ENCODE measurements at places on chromosomes 7 and 10.

GRCh38 chr7:40937879-40938278 lies 765.0 kb downstream of the INHBA start:
- DNase-seq = no peak

GRCh38 chr7:24728503-24729364 lies 28.5 kb downstream of the GSDME start:
- DNase-seq = no peak

- DNase-seq = no peak
Measured at GRCh38 chr7:1922071-1922869, 252.2 kb downstream of the ELFN1 start.

DNA sequence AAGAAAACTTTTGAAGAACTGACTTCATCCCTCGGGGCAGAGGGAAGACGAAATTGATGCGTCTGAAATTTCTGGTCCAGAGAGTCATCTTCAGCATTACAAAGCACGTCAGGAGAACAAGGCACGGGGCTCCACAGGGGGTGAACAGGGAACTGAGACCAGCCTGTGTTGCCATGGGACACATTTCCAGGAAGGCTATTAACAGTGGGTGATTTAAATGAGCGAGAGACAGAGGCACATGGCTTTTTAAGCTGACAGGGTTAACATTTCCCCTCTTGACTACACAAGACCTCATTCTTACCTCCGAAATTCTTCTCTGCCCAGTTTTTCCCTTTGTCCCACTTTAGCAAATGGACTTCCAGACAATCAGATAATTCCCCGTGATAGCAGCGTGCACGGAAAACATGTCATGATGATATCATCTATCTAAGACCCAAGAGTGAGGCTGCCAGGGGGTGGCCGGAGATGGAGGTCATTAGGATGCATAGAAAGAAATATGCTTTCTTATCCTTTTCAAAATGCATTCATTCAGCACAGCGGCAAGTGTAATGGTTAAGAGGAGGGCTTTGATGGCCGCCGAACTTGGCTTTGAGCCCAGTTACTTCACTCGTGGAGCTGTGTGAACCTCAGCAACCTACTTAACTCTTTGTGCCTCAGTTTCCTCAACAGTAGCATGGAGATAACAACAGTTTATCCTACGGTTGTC lies 248.0 kb downstream of the PRPF18 start:
- DNase-seq = no peak

- DNase-seq = no peak
Measured at GRCh38 chr7:34430456-34430855, 227.6 kb upstream of the NPSR1 start.

DNA sequence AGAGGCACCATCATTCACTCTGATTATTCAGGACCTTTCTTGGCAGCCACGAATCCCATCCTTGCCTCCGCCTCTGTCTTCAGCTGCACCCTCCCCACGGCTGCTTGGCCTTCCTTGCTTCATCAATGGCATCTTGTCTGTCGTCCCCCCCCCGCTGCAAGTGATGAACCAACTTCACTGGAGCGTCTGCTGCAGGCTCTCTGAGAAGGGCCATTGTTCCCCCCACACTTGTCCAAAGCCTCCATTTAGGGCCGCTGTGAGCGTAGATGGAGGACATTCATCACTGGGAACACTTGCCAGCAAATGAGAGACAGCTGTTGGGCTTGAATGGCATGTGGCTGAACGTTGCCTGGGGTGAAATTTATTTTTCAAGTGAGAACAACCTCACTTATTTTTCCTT lies 20.1 kb downstream of the AFAP1L2 start:
- no peak for DNase-seq

DNA sequence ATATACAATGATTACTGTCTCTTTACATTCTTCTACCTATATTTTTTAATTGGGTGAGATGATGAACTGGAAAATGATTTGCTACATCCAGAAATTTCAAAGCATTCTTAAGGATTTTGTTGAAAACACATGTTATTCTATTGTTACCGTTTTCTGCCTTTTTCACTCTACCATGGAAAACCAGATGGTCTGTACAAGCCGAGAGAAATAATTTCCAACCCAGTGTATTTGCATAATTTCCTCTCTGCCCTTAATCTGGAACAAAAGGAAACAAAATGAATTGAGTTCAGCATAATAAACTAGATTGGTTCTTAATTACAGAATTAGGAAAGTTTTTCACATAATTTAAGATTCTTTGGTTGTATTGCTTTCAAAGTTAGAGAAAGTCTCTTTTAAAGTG lies 211.2 kb downstream of the CACNB2 start:
- no peak for DNase-seq

- DNase-seq = no peak
Measured at GRCh38 chr10:17781856-17782255, 27.3 kb upstream of the MRC1 start.

DNA sequence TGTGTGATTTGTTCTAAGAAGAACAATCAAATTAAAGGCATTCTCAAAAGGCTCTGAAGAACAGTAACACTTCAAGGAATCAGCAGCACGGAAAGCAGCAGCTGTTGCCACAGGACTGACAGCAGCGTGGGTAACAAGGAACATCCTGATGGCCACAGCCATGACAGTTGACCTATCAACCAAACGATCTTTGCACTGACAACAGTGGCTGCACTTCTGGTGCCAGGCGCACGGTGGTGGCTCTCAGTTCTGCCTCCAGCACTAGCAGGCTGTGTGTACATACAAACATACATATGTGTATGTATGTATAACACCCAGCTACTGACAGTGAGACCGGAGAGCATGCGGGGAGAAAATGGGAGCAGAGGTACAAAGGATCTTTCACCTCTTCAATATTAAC lies 114.1 kb downstream of the ZFAND4 start:
- no peak for DNase-seq
